ENCODE measurements at places on chromosomes 4 and X.
A peak's percentile ranks its signal among the peaks of the same experiment; 100 is the strongest.

GRCh38 chr4:152279234-152279566 is 256.7 kb downstream of the FBXW7 start:
- DNase-seq: no peak

DNA sequence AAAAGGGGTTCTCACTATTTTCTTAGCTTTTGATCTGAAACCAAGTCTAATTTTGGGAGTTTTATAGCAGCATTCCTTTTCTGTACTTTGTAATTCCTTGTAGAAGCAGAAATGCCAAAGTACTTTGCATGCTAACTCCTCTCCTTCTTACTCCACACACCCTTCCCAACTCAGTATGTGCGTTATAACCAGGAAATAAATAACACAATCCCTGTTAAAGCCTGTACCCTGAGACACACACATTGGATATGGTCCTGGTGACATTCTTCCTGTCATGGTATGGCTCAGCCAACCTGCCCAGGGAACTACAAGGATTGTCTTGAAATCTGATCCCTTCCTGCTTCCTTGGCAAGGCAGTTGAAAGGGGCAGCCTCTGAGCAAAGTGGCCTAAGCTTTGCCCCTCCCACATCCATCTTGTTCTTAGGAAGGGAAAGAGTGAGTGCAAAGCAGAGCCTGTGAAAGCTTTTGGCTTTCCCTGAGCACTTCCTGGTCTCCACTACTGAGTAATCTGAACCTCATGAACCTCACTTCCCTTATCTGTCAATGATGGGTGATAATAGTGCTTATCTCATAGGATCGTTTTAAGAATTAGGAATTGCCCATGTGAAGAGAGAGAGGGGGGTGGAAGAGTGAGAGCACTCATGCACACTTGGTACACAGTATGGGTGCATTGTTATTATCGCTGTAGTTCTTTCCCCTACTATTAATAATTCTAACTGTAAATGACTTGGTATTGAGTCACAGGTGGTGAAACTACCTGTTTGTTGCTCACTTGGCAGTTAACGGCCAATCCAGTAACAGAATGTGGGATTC is 109.3 kb downstream of the AFF2 start:
- DNase-seq: no peak

DNA sequence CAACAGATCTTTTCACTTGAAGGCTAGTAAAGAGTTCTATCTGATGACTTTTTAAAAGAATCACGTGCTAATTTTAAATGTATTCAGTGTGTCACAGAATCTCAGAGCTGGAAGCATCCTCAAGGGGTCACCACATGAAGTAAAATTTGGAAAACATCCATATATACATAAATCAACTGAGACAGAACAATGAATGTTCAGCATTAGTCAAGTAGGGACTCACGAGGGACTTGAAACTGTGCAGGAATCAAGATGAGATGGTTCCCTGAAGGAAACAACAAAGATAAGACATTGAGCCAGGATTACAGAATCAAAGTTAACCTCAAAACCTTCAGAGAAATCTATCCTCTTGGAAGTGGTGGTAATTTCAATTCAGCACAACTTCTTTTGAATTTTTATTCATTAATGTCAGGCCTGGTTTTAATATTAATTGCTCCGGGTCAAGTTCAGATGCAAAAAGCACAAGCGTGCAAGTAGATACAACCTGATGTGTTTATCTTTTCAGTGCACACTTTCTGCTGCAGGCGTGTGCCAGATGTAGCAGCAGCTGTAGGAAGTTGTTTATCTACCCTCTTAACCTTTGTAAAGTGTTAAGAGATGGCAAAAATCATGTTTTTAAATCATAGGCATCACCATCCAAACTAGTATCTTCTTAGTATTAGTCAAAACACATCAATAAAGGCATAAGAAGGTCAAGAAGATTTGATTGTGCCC is 87.7 kb upstream of the SRD5A3 start:
- no peak for DNase-seq

GRCh38 chrX:115988825-115989224 is 181.7 kb upstream of the AGTR2 start:
- DNase-seq: no peak

GRCh38 chr4:24795666-24796381 is 451 bp downstream of the SOD3 start:
- DNase-seq: no peak

- DNase-seq: no peak
These were observed 41.2 kb downstream of the TMA16 start for GRCh38 chr4:163535657-163536056.

DNA sequence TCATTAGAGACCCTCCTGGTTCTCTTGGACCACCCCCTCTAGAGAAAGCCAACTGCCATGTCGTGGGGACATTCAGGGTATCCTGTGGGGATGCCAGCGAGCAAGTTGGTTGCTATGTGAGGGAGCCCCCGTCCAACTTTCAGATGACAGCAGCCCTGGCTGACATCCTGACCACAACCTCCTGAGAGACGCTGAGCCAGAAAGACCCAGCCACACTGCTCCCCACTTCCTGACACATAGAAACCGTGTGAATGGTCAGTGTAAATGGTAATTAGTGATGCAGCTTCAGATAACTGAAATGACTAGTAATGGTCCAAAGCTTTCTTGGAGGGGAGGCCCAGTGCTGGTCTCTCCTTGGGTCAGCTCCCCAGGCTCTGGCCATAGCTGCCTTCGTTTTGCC is 10.8 kb downstream of the CLCN4 start:
- no peak for DNase-seq

DNA sequence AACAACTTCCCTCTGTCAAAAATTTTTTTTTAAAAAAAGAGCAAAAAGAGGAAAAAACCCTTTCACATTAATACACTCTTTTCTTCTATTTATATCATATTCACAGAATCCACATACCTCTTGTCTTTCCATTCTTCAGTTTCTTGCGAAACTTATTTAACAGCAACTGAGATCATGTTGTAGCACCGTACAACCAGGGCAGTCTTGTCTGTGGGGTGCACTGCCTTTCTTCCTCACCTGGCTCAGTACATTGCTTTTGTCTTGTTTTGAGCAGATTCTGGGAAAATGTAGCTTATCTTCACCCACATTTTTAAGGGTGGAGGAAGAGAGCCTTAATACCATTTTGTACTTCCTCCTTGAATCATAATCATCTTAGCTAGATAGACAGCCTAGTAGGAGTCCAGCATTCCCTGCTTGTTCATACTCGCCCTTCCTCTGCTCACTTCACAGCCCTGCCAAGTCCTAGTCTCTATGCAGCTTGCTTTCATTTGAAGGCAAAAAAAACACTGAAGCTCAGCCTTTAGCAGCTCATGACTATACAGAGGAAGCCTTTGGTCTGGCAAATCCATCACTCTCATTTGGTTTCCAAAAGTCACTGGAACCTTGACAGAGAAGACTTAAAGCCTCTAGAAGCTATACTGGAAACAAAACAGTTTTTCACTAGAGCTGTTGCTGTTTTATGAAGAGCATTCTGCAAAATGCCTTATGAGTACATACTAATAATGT is 140.6 kb upstream of the BANK1 start:
- peak; percentile 93 for DNase-seq

DNA sequence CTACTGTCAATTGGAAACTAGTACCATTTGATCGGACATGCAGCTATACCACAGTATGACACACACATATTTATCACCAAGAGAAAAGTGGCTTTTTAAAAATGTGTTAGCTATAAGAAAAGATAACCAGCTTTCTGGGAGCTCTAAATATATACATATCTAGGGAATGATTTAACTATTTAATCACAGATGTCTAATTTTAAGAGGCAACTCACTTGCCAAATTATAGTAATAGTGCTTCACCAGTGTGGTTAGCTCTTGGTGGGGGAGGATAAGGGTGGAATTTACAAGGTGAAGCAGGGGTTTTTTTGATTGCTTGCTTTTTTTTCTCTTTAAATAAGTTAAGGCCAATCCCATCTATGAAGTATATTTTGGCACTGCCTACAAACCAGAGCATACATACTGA is 547.7 kb upstream of the DIPK2B start:
- no peak for DNase-seq

DNA sequence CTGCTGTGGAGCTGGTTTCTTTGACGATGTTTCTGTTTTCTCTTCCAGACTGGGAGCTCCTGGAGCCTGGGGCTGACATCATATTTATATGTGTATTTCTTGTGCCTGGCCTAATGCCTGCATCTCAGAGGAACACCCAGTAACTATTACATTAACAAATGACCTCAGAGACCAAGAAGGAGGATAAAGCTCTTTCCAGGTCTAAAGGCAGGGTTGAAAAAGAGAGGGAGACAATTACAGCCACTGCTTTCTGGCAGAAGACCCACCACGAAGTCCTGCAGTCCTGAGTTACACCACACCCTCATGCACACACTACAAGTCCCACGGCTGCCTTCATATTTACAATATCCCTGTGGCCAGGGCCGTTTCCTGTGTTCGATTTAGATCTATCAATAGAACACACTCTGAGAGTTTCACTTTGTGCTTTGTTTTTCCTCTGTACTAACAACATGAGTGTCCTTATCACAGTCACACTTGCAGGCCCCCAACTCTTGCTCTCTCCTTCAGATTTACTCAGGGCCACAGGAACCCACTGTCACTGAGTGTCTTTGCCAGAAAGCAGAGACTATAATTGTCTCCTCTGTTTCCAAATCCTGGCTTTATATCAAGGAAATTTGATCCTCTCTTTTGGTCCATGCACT is 535.5 kb downstream of the MID1IP1 start:
- DNase-seq: peak; percentile 36

DNA sequence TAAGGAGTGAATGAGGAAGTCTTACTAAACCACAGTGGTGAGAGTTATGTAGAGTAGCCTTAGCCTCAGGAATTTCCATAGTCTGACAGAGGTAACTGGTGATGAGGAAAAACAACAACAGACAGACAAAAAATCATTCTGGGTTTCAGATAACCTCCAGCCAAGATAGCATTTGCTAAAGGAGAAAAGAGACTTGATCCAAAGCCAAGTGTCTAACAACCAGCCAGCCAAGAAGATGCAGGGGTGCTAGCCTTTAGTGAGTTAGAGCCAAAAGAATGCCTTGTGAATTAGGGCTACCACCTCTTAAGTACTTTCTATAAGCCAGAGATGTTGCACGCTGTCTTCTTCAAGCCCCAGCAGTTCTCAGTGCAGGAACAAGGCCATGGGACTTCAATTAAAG is 478.0 kb upstream of the CPEB2 start:
- no peak for DNase-seq

DNA sequence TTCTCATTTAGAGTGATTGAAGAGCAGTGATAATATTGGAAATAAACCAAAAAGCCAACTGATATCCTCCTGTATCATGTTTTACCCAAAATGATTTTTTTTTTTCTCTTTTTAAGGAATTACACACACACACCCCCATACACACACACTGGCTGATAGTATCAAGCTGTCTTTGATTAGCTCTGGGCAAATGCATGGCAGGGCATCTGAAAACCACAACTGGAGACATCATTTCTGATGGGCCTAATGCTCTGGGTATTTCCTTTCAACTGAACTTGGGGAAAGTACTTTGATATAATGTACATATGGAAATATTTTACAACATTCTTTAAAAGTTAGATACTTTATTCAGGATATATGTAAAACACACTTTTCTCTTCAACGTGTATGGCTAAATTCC is 14.2 kb upstream of the OSTC start:
- DNase-seq: no peak

DNA sequence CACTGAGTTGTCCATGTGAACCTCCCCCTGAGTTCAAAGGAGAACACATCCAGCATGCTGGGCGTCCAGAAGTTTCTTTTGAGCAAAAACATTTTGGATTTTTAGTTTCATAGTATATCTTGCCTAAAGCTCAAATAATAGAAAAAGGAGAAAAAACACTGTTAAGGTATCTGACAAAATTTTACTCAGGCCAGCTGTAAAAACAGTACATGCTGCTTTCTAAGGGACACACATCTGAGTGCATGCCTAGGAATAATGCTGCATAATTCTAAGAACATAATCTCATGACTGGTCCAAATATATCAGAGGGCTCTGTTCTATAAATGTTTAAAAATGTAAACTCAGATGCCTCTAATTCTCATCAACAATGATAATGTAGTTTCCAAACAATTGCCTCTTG is 561.3 kb upstream of the INTU start:
- no peak for DNase-seq
